GM23248 (cell line): ENCODE measurements at places on chromosomes 1 and 21.

- DNase-seq = peak; percentile 42
These were observed 242.5 kb upstream of the SGIP1 start for GRCh38 chr1:66291531-66291864.

GRCh38 chr1:65882076-65882475 lies 89.4 kb downstream of the PDE4B start:
- peak; percentile 31 for DNase-seq

DNA sequence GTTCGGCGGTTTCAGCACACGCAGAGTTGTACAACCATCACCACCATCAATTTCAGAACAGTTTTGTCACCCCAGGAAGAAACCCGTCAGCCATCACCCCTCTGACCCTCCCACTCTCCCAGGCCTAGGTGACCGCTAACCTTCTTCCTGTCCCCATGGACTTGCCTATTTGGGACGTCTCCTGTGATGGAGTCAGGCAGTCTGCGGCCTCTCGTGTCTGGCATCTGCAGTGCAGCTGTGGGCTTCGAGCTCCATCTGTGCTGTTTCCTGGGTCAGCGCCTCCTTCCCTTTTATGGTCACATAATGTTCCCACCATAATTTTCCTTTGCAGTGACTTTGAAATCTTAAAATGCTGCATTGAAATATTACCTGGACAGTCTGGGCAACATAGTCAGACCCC lies 24.4 kb downstream of the SLC45A1 start:
- DNase-seq = no peak

DNA sequence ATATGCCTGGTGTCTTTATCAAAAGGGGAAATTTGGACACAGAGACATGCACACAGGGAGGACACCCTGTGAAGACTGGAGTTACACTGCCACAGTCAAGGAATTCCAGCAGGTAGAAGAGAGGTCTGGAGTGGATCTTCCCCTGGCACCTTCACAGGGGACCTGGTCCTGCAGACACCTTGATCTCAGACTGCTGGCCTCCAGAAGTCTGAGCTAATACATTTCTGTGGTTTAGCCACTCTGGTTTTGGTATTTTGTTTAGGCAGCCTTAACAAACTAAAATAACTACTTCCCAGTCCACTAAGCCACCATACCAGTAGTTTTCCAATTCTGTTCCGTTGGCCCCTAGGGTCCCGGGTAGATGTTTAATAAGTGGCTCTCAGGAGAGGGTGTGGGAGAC lies 164.7 kb downstream of the SETD4 start:
- no peak for DNase-seq

DNA sequence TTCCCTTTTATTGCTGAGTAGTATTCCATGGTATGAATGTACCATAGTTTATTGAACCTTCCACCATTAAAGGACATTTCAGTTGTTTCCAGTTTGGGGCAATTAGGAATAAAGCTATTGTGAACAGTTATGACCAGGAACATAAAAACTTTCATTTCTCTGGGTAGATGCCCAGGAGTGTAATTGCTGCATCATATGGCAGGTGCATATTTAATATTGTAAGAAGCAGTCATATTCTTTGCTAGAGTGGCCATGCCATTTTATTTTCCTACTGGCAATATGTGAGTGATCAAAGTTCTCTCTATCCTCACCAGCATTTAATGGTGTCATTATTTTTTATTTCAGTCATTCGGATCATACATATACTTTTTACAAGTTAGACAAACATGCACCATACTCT lies 23.9 kb upstream of the H3-3A start:
- no peak for DNase-seq

DNA sequence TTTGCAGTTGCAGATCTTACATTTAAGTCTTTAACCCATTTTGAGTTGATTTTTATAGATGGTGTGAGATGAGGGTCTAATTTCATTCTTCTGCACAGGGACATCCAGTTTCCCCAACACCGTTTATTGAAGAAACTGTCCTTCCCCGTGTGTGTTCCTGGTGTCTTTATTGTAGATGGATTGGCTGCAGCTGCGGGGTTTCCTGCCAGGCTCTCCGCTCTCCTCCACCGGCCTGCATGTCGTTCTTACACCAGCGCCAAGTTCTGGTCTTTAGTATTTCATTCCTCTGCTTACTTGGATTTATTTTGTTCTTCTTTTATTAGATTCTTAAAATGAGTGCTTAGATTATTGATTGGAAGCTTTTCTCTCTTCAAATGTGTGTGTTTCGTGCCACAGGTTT lies 98.9 kb upstream of the COL6A1 start:
- DNase-seq = no peak

GRCh38 chr1:229017091-229017490 lies 253.8 kb upstream of the RAB4A start:
- DNase-seq = no peak

- no peak for DNase-seq
These were observed 38.1 kb downstream of the KDM5B start for GRCh38 chr1:202770135-202770534.

DNA sequence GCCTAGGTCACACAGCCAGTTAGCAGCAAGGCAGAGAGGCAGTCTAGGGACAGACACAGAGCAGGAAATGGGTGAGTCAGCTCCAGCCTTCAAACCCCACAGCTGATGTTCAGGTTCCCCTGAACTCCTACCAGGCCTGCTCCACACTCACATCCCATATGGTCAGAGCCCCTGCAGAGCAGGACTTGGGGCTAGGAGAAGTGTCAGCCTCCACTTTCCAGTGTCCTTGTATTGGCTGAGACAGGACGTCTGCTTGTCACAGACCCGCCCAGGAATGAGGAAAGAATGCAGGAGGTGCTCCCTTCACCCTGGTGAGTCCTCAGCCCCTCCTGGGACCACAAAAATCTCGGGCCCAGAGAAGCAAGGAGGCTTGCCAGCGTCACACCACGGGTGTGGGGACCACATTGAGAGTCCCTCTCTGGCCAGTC lies 92.5 kb downstream of the LACTBL1 start:
- peak; percentile 56 for DNase-seq

DNA sequence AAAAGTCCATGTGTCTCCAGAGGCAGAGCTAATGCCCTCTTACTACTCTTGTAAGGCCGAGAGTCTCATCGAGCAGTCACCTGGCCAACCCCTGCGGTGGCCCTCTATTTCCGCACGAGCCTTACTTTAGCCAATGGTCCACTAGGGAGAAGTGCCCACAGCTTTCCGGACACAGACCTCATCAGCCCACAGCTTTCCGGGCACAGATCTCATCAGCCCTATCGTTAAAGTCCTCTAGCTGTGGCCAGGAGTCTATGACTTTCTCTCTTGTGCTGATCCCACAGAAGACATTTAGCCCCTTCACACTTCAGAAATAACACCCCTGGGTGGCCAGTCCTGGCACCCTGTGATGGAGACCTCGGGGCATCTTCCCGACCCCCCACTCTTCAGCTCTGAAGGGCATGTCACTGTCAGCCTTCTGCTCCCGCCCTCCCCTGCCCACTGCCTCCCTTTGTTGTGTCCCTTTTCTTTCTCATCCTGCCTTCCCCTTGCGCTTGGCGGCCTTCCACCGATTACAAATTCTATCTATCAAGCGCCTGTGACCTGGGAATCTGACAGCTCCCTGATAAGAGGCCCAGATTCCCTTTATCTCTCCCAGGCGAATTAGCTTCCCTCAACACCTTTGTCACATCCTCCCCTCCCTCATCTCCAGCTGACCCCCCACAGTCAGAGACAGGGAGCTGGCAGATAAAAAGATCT lies 161.0 kb downstream of the PLXNA2 start:
- DNase-seq = no peak

DNA sequence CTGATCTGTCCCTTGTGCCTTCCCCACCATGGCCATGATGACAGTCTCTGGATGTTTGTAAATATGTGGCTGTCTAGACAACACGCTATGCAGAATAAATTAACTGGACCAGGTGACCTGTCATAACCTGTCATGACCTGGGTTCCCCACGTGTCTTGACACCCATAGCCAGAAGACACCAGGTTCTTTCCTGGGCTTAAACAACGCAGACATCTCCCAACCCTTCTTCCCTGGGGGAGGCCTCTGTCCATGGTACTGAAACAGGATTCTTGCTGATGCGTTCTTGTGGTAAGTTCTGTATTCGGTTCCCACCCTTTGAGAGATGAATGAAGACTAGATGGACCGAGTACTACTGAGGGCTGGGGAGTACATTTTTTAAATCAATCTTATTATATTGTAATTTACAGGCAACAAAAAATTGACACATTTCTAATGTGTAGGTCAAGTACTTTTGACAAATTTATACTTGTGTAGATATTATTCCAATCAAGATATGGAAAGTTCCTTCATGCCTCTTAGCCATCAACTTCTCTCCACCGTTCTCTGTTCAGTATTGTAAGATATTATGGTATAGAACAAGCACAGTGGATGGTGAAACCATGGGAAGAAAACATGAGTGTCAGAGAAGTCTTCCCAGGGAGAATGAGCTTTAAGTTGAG lies 738.8 kb downstream of the PTPRU start:
- peak; percentile 46 for DNase-seq

DNA sequence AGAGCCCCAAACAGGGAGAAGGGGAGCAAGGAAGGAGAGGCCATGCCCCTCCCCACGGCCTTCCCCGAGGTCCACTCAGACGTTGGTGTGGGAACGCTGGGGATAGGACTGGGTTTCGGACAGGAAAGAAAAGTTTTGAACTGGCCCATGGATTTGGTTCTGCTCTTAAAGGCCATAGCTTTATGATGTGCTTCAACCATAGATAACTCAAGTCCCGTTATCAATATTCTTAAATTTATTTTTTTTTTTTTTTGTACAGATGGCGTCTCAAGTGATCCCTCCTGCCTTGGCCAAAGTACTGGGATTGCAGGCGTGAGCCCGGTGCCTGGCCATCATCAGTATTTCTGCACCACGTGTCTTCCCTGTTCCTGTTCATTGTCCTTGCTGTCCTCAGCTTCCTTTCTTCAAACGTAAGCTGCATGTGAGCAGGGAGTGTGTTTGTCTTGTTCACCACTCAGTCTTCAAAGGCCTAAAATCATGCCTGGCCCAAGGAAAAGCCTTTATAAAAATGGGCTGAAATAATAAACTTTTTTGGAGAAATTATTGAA lies 820 bp upstream of the KRTAP10-1 start:
- DNase-seq = no peak
